ENCODE measurements at places on chromosomes 6 and 20. TPM values are rescaled to one million over a fixed set of nuclear protein-coding genes. Genes with fewer than 3 reads are reported as not detected.

VAPB gene
- 26.0 TPM for total RNA-seq

- no peaks in the 10 kb centered on the region for H3K36me3 ChIP-seq
- H3K4me3 ChIP-seq, result no peak overlapping the region
- peak; percentile 84 for DNase-seq
- peaks cover 57% of the 10 kb centered on the region for H3K27me3 ChIP-seq
- peaks cover 7% of the 10 kb centered on the region for H3K4me1 ChIP-seq
- H3K27ac ChIP-seq, result no peak overlapping the region
These were observed 3.1 kb downstream of the PXDC1 start for GRCh38 chr6:3748208-3749066.

DNA sequence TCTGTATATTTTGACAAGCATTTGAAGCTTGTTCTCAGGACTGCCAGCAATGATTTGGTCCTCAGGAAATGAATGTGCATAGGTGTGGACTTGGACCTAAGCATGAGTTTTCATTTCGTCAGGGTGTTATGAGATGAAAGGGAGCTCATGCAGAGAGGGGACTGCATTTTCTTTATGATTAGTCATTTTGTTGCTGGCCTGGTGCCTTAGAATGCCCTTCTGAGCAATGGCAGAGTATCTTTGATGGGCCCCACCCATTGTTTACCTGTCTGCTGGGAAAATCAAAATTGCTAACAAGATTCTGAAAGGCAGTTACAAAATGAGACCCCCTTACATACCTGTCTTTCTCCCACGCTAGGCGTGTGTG is 51.5 kb upstream of the MTHFD1L start:
- no peaks in the 10 kb centered on the region for H3K27me3 ChIP-seq
- no peak overlapping the region for H3K27ac ChIP-seq
- no peak for DNase-seq
- no peak overlapping the region for H3K4me3 ChIP-seq
- H3K36me3 ChIP-seq, result no peaks in the 10 kb centered on the region
- no peaks in the 10 kb centered on the region for H3K4me1 ChIP-seq

DNA sequence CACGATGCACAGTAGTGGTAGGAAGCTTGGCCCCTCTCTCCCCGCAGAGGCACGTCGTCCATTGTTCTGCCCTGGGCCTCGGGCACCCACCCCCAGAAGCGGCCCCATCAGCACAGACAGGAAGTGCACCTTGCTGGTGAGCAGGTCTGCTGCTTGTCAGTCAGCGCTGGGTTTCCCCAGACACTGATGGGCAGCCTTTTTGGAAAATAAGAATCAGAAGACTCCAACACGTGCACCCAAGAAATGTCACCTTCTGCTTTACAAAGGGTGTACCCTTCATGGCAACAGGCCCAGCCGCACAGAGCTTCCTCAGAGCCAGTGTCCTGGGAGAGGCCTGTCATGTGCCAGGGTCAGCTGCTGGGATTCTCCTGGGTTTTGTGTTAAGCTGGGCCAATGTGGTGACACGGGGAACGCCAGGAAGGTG is 34.7 kb upstream of the IRF4 start:
- H3K27me3 ChIP-seq, result no peaks in the 10 kb centered on the region
- H3K27ac ChIP-seq, result no peak overlapping the region
- no peak overlapping the region for H3K4me3 ChIP-seq
- no peaks in the 10 kb centered on the region for H3K36me3 ChIP-seq

GRCh38 chr6:32329141-32329540 is 42.6 kb downstream of the TSBP1 start:
- H3K27me3 ChIP-seq, result no peaks in the 10 kb centered on the region
- no peaks in the 10 kb centered on the region for H3K36me3 ChIP-seq

MYBL2 gene
- 28.8 TPM for total RNA-seq

- no peaks in the 10 kb centered on the region for H3K27me3 ChIP-seq
- no peak overlapping the region for H3K27ac ChIP-seq
- H3K36me3 ChIP-seq, result peaks cover 6% of the 10 kb centered on the region
- H3K4me3 ChIP-seq, result no peak overlapping the region
These were observed 193.6 kb downstream of the JARID2 start for GRCh38 chr6:15439410-15440025.

CNBD2 gene
- total RNA-seq, result 6.1 TPM

GRCh38 chr6:106530026-106530425 is 99.3 kb downstream of the RTN4IP1 start:
- H3K4me3 ChIP-seq, result no peak overlapping the region
- H3K4me1 ChIP-seq, result no peaks in the 10 kb centered on the region
- no peaks in the 10 kb centered on the region for H3K27me3 ChIP-seq
- no peak for DNase-seq
- H3K27ac ChIP-seq, result no peak overlapping the region
- no peaks in the 10 kb centered on the region for H3K36me3 ChIP-seq

DEFB116 gene
- total RNA-seq, result not detected

SLC17A3 gene
- total RNA-seq, result not detected

GRCh38 chr6:18752278-18753068 is 365.3 kb downstream of the RNF144B start:
- H3K27me3 ChIP-seq, result peaks cover 15% of the 10 kb centered on the region
- H3K27ac ChIP-seq, result no peak overlapping the region
- no peak for DNase-seq

GRCh38 chr6:50608421-50608820 is 104.9 kb upstream of the TFAP2D start:
- H3K4me3 ChIP-seq, result no peak overlapping the region
- H3K27ac ChIP-seq, result no peak overlapping the region
- H3K36me3 ChIP-seq, result no peaks in the 10 kb centered on the region
- H3K27me3 ChIP-seq, result no peaks in the 10 kb centered on the region

GLP1R gene
- 1.3 TPM for total RNA-seq

GRCh38 chr6:106666282-106667021 is 37.1 kb downstream of the QRSL1 start:
- no peaks in the 10 kb centered on the region for H3K27me3 ChIP-seq
- no peak overlapping the region for H3K4me3 ChIP-seq
- no peaks in the 10 kb centered on the region for H3K4me1 ChIP-seq
- DNase-seq, result peak; percentile 1
- H3K27ac ChIP-seq, result no peak overlapping the region

DNA sequence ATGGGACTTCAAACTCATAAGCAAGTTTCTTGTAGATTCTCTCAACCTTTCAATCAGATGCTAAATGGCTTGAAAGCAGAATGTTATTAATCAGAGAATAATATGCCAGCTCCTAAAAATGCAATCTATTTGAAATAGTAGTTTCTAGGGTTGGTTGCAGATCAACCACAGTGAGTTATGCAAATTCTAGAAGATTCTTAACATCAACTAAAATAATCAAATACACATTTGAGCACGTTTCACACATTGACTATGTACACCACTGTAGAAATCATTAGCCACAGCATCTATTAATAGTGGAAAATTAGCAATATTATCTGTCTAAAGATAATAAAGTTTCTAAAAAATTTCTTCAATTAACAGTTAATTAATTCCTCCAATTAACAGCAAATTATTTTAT is 141.9 kb upstream of the GJE1 start:
- H3K4me3 ChIP-seq, result no peak overlapping the region
- H3K4me1 ChIP-seq, result no peaks in the 10 kb centered on the region
- DNase-seq, result no peak
- H3K36me3 ChIP-seq, result no peaks in the 10 kb centered on the region

DNA sequence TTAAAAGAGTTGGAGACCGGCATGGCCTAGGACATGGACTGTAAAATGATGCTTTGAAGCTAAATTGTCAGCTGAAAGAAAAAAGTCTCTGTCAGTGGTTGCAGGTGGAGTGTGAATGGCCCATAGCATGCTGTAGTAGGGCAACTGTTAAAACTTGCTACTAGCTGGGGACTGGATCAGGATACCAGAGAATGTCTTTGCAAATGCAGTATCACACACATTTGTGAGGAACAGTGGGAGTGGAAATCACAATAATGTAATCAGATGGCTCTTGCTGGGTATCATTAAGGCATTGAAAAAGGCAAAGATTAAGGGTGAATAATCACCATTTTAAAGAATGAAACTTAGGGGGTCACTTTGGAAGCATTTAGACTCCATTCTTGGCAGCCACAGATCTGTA is 737.9 kb downstream of the EYS start:
- peaks cover 9% of the 10 kb centered on the region for H3K4me1 ChIP-seq
- no peak for DNase-seq
- no peaks in the 10 kb centered on the region for H3K36me3 ChIP-seq
- no peak overlapping the region for H3K27ac ChIP-seq
- H3K4me3 ChIP-seq, result no peak overlapping the region

- DNase-seq, result peak; percentile 39
- H3K36me3 ChIP-seq, result no peaks in the 10 kb centered on the region
- H3K27me3 ChIP-seq, result no peaks in the 10 kb centered on the region
- H3K4me1 ChIP-seq, result no peaks in the 10 kb centered on the region
- no peak overlapping the region for H3K4me3 ChIP-seq
- H3K27ac ChIP-seq, result no peak overlapping the region
These were observed 75.4 kb upstream of the LAMA2 start for GRCh38 chr6:128807577-128807976.

SLC17A1 gene
- total RNA-seq, result not detected

GRCh38 chr6:157227202-157228166 is 95.8 kb downstream of the TMEM242 start:
- no peak overlapping the region for H3K27ac ChIP-seq
- no peaks in the 10 kb centered on the region for H3K36me3 ChIP-seq
- H3K27me3 ChIP-seq, result peaks cover under 1% of the 10 kb centered on the region
- H3K4me3 ChIP-seq, result no peak overlapping the region
- DNase-seq, result no peak

DXO gene
- 10.2 TPM for total RNA-seq
